ENCODE measurements at places on chromosomes 7 and 10. TPM values are rescaled to one million over a fixed set of nuclear protein-coding genes. Genes with fewer than 3 reads are reported as not detected.
A peak's percentile ranks its signal among the peaks of the same experiment; 100 is the strongest.

DNA sequence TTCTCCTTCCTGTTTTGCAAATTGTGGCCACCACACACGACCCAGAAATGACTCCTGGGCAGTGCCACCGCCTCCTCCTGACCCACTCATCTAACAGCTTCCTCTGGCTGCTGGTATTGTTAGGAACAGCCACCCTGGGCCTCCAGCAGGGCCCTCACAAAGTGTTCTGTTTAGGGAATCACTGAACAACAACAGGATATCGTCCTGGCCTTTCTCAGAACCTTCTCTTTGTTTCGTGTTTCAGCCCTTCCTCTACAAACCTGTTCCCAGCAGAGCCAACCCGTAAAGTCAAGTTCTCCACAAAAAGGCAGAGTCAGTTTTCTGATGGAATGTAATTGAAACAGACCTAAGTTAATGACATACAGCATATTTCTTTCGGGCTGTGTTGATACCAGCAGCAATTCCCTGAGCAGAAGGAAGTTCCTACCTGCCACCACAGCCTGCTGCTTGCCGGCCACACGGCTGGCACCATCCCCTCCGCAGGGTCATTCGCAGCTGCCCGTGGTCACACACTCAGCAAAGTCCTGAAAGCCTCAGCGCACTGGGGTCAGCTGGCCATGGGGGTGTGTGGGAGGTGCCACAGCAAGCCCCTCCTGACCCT, 91.7 kb upstream of the PITRM1 start:
- no peaks in the 10 kb centered on the region for H3K36me3 ChIP-seq
- DNase-seq: no peak
- H3K4me1 ChIP-seq: no peaks in the 10 kb centered on the region
- H3K27ac ChIP-seq: peak overlapping the region; percentile 22
- H3K27me3 ChIP-seq: no peaks in the 10 kb centered on the region
- H3K4me3 ChIP-seq: no peak overlapping the region

- H3K4me1 ChIP-seq: peaks cover 6% of the 10 kb centered on the region
- no peaks in the 10 kb centered on the region for H3K36me3 ChIP-seq
- no peak overlapping the region for H3K27ac ChIP-seq
- H3K27me3 ChIP-seq: no peaks in the 10 kb centered on the region
Observed at GRCh38 chr10:128868481-128868880, 598.6 kb upstream of the MGMT start.

DNA sequence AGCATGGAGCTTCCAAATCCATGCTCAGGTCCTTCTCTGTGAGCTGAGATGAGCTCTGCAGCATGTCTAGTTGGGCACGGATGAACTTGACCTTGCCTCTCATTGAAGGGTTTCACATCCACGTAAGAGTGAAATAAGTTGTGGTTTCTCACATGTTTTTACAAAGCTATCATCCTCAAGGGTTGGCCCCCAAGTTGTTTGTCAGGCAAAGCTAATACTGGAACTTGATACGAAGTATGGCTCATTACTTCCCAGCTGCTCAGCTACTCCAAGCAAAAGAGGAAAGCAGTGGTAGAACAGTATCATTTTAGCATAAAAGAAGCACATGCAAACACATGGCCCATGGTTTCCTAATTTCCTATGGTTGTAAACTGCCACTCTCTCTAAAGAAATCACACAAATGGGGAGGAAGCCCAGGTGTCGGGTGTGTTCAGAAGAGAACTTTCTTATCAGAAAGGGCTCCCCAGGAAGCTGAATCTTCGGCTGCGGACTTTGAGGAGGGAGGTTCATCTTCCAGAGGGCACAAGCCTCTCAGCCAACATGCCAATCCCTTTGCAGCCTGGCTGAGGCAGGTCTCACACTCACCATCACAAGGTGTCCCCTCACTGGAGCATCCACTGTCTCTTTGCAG, 45.3 kb downstream of the PDLIM1 start:
- peaks cover 62% of the 10 kb centered on the region for H3K36me3 ChIP-seq
- DNase-seq: no peak
- no peaks in the 10 kb centered on the region for H3K27me3 ChIP-seq
- peaks cover 20% of the 10 kb centered on the region for H3K4me1 ChIP-seq
- no peak overlapping the region for H3K27ac ChIP-seq

- peak; percentile 26 for DNase-seq
- no peaks in the 10 kb centered on the region for H3K4me1 ChIP-seq
- no peaks in the 10 kb centered on the region for H3K27me3 ChIP-seq
- H3K27ac ChIP-seq: no peak overlapping the region
- no peaks in the 10 kb centered on the region for H3K36me3 ChIP-seq
Observed at GRCh38 chr7:45670227-45670626, 96.1 kb downstream of the ADCY1 start.

GRCh38 chr7:37815671-37816371, 32.6 kb upstream of the NME8 start:
- no peaks in the 10 kb centered on the region for H3K36me3 ChIP-seq
- no peaks in the 10 kb centered on the region for H3K27me3 ChIP-seq
- no peaks in the 10 kb centered on the region for H3K4me1 ChIP-seq
- no peak for DNase-seq
- no peak overlapping the region for H3K4me3 ChIP-seq
- no peak overlapping the region for H3K27ac ChIP-seq

GRCh38 chr7:80918399-80918798, 452 bp downstream of the SEMA3C start:
- H3K27ac ChIP-seq: peak overlapping the region; percentile 81
- H3K4me3 ChIP-seq: peak overlapping the region; percentile 68
- no peaks in the 10 kb centered on the region for H3K36me3 ChIP-seq
- no peak for DNase-seq

DNA sequence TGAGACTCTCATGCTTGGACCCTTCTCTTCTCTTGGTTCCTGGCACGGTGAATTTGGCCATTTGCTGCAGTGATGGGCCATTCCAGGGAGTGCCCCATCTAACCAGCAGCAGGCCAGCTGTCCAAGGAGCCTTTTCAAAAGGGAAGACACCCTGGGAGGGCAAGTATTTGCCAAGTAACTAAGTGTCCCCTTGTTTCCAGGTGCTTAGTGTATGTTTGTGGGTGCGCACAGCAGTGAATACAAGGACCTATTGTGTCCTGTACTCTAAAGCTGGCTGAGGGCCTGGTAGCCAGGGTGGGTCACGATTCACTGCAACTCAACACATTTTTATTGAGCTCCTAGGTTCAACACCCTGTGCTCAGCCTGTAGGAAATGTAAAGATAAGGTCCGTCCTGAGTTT, 348.8 kb downstream of the RNLS start:
- no peak for DNase-seq
- peaks cover 58% of the 10 kb centered on the region for H3K4me1 ChIP-seq
- H3K27ac ChIP-seq: no peak overlapping the region
- H3K27me3 ChIP-seq: no peaks in the 10 kb centered on the region

DNA sequence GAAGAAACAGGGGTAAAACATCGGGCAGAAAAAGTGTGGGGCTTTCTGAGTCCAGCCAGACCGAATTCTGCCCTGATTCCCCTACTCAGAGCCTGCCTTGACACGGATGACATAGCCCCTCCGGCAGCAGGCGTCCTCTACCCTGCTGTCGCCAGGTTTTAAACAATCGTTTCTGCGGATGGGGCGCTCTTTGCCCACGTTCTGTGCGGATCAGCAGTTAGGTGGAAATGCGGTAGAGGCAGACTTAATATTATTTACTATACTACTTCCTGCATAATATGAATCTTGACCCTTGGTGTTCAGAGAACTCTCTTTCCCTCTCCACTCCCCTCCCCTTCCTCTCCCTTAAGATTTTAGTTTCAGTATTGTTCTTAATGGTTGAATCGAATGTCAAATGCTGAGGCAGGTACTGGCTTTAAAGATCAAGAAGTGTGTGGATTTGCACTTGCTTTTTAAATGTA, 2.4 kb downstream of the GATA3 start:
- no peak for DNase-seq
- peaks cover 29% of the 10 kb centered on the region for H3K27me3 ChIP-seq
- H3K27ac ChIP-seq: peak overlapping the region; percentile 68
- H3K4me1 ChIP-seq: peaks cover 8% of the 10 kb centered on the region
- H3K4me3 ChIP-seq: peak overlapping the region; percentile 51

- peaks cover 35% of the 10 kb centered on the region for H3K27me3 ChIP-seq
- H3K27ac ChIP-seq: no peak overlapping the region
- H3K36me3 ChIP-seq: no peaks in the 10 kb centered on the region
- H3K4me3 ChIP-seq: peak overlapping the region; percentile 67
- H3K4me1 ChIP-seq: peaks cover 24% of the 10 kb centered on the region
Observed at GRCh38 chr7:25949736-25950487, 202.1 kb upstream of the NFE2L3 start.

DNA sequence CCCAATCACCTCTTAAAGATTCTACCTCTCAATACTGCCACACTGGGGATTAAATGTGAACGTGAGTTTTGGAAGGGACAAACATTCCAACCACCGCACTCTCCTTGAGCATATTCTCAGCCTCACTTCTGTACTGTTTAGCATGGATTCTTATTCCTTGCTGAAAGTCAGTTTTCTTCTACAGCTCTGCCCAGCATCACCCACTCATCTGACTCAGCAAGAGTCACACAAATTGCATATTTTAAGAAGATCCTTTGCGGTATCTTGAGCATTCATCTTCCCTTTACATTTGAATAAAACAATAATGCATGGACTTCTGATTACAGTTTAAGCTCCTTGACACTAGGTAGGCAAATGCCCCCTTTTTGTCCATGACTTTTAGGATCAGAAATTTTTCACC, 251.6 kb upstream of the MKLN1 start:
- H3K36me3 ChIP-seq: peaks cover 29% of the 10 kb centered on the region
- H3K27ac ChIP-seq: peak overlapping the region; percentile 44
- no peaks in the 10 kb centered on the region for H3K27me3 ChIP-seq
- peaks cover 38% of the 10 kb centered on the region for H3K4me1 ChIP-seq
- H3K4me3 ChIP-seq: no peak overlapping the region

DNA sequence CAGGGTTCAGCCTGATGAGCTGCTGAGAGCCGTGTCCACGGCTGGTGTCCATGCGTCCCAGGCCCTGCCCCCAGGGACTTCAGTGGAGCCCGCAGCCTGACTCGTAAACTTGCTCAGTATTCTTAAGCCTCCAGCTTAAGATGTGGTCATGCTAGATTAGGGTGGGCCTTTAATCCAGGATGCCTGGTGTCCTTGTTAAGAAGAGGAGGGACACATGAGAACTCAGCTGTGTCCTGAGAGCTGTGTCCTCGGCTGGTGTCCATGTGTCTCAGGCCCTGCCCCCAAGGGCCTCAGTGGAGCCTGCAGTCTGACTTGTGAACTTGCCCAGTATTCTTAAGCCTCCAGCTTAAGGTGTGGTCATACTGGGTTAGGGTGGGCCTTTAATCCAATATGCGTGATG, 23.0 kb downstream of the DOCK1 start:
- no peak overlapping the region for H3K4me3 ChIP-seq
- no peaks in the 10 kb centered on the region for H3K27me3 ChIP-seq
- peaks cover 7% of the 10 kb centered on the region for H3K36me3 ChIP-seq

DNA sequence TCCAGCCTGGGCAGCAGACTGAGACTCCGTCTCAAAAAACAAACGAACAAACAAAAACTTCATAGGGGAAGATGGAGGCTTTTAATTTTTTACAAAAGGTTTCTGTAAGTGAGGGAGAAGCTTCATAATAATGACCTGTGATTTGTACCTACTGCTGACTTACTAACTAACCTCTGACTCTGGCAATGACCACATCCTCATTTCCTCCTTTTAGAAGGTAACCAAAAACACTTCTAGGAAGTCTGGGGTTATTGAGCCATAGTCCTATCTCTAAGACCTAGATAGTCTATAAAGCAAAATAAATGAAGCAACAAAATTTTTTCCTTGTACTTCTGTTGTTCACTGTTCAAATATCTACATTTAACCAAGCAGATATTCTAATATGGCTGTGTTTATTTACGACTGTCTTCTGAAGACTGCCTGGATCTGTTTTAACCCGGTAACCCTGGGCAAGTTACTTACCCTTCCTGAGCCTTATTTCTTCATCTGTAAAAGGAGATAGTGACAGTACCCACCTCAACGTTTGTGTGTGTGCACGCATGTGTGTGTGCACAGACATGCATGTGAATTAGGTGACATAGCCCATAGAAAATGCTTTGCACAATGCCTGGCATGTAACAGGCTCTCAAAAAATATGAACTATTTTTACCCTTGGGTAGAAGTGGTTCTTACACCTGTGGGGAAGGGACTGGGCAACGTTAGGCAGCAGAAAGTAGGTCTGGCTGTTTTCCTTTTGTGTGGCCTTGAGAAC, 30.8 kb upstream of the SMNDC1 start:
- H3K27ac ChIP-seq: no peak overlapping the region
- H3K36me3 ChIP-seq: no peaks in the 10 kb centered on the region
- no peak overlapping the region for H3K4me3 ChIP-seq
- no peaks in the 10 kb centered on the region for H3K4me1 ChIP-seq
- H3K27me3 ChIP-seq: no peaks in the 10 kb centered on the region

DNA sequence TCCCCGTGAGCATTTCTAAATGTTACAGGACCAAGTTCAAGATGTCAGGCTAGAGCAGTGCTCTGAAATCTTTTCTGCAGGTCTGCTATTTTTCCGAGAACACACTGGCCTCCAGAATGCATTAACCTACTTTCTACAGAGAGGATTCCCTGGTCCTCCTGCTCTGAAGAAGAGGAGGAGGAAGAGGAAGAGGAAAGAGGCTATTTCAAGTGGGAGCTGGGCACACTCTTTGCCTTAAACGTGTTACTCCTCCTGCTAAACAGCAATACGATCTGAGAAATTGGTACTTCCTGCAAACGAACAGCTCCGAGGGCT, 157.4 kb downstream of the FRMD4A start:
- peak overlapping the region; percentile 0 for H3K4me3 ChIP-seq
- DNase-seq: no peak
- no peaks in the 10 kb centered on the region for H3K36me3 ChIP-seq
- H3K4me1 ChIP-seq: no peaks in the 10 kb centered on the region
- peaks cover 15% of the 10 kb centered on the region for H3K27me3 ChIP-seq

The EPHA1 gene
- not detected for total RNA-seq

The NEUROG3 gene
- total RNA-seq: not detected

The FXYD4 gene
- total RNA-seq: not detected

The TDRD1 gene
- 1.3 TPM for total RNA-seq

The MALRD1 gene
- total RNA-seq: 0.36 TPM

The LEP gene
- 4.7 TPM for total RNA-seq

All from heart left ventricle (tissue), 16 donors.